ENCODE measurements at places on chromosomes 4 and X. TPM values are rescaled to one million over a fixed set of nuclear protein-coding genes. Genes with fewer than 3 reads are reported as not detected.
A peak's percentile ranks its signal among the peaks of the same experiment; 100 is the strongest.

ADRA2C gene
- 16.5 TPM for total RNA-seq

FAM47B gene
- total RNA-seq, result not detected

TMEM154 gene
- total RNA-seq, result 3.0 TPM

TCP11X2 gene
- 2.5 TPM for total RNA-seq

PHOX2B gene
- total RNA-seq, result not detected

MND1 gene
- total RNA-seq, result 31.7 TPM

ARX gene
- 0.07 TPM for total RNA-seq

STPG2 gene
- 0.41 TPM for total RNA-seq

PPAT gene
- total RNA-seq, result 54.1 TPM

BRS3 gene
- total RNA-seq, result not detected

MAGED1 gene
- total RNA-seq, result 441 TPM

PLAC8 gene
- 0.82 TPM for total RNA-seq

RHOXF1 gene
- not detected for total RNA-seq

NEIL3 gene
- total RNA-seq, result 8.9 TPM

PAGE5 gene
- total RNA-seq, result not detected

PARM1 gene
- total RNA-seq, result 0.23 TPM

HS3ST1 gene
- total RNA-seq, result 2.8 TPM

MAGEB2 gene
- total RNA-seq, result not detected

- DNase-seq, result no peak
Measured at GRCh38 chr4:127668770-127669169, 36.0 kb downstream of the INTU start.

- DNase-seq, result no peak
Measured at GRCh38 chr4:187726485-187726884, 269.1 kb upstream of the ZFP42 start.

GRCh38 chrX:69531031-69531755 is 27.1 kb downstream of the NALF2 start:
- peak; percentile 16 for DNase-seq

GRCh38 chr4:103156106-103156505 is 42.0 kb downstream of the CENPE start:
- DNase-seq, result no peak

DNA sequence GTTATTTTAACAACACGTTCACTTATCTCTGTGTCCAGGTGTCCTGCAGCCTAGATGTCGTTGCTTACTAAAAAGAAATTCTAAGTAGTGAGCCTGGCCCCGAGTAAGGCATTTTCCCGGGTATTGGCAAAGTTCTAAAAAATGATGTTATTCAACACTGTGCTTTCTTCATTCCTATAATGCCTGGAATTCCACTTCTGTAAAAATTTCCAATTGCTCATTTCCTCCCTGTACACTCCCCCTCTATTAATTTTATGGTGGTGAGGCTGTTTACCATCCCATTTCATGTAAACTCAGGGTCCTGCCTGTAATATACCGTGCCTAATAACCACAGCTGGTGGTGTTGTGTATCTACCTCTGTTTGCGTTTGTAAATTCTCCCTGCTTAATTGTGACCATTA is 14.2 kb downstream of the BST1 start:
- no peak for DNase-seq

DNA sequence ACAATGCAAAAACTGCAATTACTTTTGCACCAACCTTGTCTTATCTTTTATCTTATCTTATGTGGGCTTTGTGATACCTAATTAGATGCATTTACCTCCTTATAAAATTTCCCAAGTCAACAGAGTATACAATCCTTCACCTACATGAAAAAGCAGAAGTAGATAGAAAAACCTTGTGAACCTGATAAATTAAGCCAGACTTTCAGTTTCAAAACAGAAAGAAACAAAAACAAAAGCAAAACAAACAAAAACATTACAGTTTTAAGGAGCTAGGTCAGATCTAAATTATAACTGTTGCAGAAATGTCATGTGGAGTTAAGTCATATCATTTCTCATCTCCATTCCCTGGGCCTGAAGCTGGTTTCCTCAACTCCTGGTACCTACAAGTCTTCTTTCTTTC is 24.9 kb upstream of the CXXC4 start:
- no peak for DNase-seq

DNA sequence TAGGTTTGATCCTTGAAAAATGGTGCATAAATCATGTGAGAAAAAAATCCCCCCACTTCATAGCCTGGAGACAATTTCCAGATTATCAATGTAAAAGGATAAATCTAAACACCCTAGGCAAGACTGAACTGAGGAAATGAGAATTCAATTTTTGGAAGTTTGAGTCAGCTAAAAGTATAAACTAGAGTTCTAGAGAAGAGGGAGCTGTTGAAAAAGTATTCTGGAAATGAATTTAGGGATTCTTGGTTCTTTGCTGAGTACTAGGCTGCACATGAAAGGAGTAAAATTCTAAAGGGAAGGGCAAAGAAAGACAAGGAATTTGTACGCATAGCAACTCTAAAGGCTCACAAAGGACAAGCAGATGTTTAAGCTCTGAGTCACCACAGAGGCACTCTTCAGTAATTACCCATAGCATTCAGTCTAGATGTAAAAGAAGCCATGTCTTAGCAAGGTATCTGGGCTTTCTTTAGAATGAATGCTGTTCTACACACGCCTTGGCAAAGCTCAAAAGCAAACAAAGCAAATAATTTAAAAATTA is 896.5 kb downstream of the PDHA2 start:
- peak; percentile 60 for DNase-seq

GRCh38 chr4:39729557-39729956 is 31.6 kb downstream of the UBE2K start:
- DNase-seq, result no peak

DNA sequence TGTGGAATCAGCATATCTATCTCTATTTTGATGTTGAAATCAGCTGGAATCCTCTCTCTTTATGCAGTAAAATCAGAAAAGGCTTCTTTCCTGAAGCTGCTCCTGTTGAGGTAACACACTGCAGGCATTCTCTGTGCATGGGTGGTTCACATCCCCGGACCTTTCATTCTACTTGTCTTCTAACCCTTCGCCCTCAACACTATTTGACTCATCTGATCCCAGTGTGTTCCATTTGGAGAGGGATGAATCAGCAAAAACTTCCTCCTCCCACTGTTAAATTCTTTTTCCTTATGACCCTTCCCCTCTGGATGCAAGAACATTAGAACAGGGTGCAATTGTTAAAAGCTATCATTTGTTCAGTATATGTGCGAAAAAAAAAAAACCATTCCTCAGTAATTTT is 67.4 kb downstream of the RNF150 start:
- no peak for DNase-seq

GRCh38 chr4:10629394-10629793 is 55.2 kb downstream of the CLNK start:
- DNase-seq, result no peak

GRCh38 chr4:1771555-1772305 is 21.4 kb upstream of the FGFR3 start:
- DNase-seq, result no peak

GRCh38 chrX:112668476-112669409 is 11.0 kb downstream of the LHFPL1 start:
- peak; percentile 68 for DNase-seq

- no peak for DNase-seq
Measured at GRCh38 chr4:103372002-103372558, 173.9 kb upstream of the CENPE start.

- DNase-seq, result no peak
Measured at GRCh38 chr4:162201673-162202072, 37.9 kb upstream of the FSTL5 start.

- DNase-seq, result no peak
Measured at GRCh38 chr4:105066401-105066800, 80.3 kb upstream of the TET2 start.

DNA sequence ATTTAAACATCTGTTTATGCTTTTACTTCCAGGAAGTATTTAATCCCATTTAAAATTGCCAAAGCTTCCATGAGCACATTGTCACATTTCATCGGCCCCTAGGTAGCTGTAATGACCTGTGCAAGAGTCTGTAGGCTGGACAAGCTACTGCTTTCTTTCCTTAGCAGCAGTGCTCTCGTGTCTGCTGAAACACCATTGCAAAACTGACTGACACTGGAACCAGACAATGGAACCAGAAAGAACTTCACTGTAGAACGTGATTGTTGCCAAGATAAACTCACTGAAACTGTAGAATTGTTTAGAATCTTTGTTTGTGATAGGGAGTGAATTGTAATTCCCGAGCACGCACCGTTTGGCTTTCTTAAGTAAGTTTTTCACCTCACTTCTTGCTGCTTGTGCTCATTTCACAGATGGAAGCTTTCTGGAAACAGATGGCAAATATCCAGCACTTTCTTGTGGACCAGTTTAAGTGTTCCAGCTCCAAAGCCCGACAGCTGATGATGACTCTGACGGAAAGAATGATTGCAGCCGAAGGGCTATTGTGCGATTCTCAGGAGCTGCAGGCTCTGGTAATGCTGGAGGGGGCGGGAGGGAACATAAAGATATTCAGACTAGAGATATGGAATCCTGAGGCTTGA is 36.9 kb downstream of the EVC start:
- no peak for DNase-seq

GRCh38 chrX:114073926-114074325 is 510.0 kb upstream of the HTR2C start:
- no peak for DNase-seq

- no peak for DNase-seq
Measured at GRCh38 chrX:107827852-107828251, 2.2 kb downstream of the MID2 start.

GRCh38 chr4:87419578-87420249 is 2.7 kb upstream of the NUDT9 start:
- no peak for DNase-seq

- no peak for DNase-seq
Measured at GRCh38 chrX:73457306-73457705, 10.5 kb downstream of the CDX4 start.

GRCh38 chrX:142860944-142861343 is 164.8 kb upstream of the SPANXN4 start:
- no peak for DNase-seq

DNA sequence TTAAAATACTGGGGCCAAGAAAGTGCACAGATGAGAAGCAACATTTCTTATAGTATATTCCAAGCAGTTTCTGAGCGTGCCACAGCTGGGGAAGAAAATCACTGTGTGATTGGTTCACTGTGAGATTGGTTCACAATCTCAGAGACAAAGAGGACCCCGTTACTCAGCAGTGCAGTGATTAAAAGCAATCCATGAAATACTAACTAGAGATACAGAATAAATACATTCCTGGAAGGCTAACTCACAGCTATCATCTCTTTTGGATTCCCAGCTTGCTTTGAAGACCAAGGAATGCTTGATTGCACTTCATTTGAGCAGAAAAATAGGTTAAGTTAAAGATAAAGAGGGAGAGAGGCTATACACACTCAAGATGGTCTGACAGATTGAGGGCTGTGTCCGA is 132.1 kb upstream of the RAPGEF2 start:
- DNase-seq, result no peak

- DNase-seq, result no peak
Measured at GRCh38 chrX:136055651-136056221, 70.5 kb downstream of the SLC9A6 start.

GRCh38 chr4:87216469-87216868 is 3.9 kb downstream of the KLHL8 start:
- DNase-seq, result no peak

DNA sequence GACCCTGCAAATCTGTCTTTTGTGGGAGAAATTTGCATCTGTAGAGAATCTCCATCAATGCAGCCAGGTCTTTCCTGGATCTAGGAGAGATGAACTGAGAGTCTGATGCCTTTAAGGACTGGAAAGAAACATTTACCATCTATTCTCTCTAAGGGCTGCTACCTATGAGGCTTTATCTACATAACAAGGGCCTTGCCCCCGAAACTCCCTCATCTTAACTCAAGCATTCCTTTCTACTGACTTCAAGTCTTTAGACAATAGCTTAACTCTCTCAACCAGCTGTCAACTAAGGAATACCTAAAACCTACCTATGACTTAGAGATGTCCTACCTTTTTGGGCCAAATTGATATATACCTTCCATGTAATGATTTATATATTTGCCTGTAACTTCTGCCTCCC is 32.1 kb downstream of the MAGEB17 start:
- DNase-seq, result peak; percentile 45

DNA sequence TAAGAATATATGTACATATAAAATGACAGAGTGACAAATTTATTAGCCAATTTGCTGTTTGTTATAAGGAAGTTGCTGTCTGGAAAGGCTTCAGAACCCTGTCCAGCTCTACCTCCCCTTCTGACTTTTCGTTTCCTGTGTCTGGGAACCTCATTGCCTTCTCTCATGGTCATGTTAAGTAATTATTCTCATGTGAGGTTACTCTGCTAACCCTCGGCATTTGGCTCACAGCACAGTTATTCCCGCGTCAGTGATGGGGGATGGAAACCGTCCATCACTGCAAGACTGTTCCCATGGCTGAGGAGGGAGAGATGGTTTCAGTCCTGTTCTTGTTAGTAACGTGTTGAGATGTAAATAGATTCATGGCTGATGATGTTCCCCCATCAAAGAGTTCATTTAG is 11.9 kb downstream of the EDNRA start:
- DNase-seq, result no peak

DNA sequence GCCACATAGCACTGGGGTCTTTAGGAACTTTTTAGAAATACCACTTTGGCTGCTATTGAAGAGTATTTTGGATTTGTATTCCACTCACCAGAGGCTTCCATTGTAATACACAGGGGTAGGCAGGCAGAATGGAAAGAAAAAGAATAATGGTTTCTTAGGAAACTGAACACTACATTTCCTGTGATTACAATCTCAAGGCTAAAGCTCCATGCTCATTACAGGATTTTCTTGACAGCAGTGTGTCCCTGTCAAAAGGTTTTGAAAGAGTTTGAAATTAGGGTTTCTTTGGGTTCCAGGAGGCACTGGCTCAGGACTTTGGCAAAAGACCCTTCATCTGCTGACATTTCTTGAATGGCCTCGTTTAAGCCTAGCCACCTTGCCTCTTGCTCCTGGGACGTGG is 74.8 kb upstream of the STIM2 start:
- no peak for DNase-seq

DNA sequence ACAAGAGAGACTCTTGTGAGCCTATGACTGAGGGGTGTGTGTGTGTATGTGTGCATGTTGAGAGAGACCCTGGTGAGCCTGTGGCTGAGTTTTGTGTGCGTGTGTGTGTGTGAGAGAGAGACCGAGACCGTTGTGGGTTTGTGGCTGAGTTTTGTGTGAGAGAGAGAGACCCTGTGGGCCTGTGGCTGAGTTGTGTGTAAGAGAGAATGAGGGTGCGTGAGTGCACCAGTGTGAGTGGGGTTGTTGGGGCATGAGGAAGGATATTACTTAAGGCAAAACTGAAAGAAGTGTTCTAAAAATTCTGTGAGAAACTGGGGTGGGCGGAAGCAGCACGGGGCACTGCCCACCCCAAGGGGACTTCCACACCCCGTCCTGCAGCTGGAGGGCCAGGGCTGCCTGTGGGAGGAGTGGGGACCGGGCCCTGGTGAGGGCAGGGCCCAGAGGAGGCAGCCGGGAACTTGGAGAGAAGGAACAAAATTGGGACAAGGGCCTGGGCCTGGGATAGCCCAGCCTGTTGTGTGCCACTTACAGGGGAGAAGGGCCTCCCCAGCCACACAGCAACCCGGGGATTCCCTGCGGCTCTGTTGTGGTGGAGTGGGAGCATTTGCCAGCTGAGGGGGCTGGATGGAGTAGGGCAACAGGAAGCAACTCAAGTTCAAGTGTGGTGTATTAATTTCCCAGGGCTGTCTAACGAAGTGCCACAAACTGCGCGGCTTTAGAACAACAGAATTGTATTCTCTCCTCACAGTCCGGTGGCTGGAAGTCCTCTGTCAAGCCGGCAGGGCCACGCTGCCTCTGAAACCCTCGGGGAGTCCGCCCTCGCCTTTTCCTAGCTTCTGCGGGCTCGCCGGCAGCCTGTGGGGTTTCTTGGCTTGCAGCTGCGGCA is 22.1 kb downstream of the TMEM131L start:
- DNase-seq, result peak; percentile 75

GRCh38 chr4:85815796-85816459 is 341.0 kb downstream of the ARHGAP24 start:
- no peak for DNase-seq

GRCh38 chrX:116267511-116268040 is 97.0 kb downstream of the AGTR2 start:
- no peak for DNase-seq

Measured in endodermal cell (in vitro differentiated cells).